ENCODE measurements at places on chromosomes 1 and 21.

DNA sequence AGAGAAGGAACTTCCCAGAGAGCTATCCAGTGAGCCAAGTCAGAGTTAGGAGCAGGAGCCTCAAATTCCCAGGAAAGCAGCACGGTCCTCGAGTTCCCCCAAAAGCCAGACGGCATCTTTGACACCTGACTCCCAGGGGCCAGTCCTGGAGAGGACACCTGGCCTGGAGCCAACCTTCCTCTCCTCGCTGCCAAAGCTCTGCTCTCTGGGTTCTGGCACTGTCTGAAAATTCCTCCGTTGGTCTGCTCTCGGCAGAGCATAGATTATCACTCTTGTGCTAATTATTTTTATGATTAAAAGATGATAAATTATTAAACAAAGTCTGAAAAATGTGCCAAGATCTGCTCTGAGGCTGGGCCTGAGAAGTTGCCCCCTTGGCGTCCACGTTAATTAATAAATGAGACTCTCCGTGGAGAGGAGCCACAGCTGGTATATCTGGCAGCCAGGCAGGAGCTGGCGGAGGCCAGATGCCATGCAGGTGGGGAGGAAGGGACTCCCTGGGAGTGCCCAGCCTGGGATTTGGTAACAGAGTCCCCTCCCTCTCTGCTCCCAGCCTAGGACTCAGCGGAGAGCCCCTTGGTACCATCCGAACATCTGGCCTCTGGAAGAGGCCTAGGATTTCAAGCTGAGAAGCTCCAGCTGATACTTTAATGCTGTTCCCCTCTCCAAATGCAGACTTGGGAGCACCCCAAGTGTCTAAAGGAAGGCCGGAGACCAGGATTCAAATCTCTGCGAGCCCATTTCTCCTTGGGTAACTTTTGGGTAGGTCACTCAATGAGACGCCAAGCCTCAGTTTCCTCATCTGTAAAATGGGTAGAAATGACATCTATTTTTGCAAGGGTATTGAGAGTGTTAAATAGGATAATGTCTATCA, 163.7 kb upstream of the POU3F1 start:
- no peak for DNase-seq

- no peak for DNase-seq
These were observed 19.4 kb downstream of the HSD11B1 start for GRCh38 chr1:209723756-209724693.

DNA sequence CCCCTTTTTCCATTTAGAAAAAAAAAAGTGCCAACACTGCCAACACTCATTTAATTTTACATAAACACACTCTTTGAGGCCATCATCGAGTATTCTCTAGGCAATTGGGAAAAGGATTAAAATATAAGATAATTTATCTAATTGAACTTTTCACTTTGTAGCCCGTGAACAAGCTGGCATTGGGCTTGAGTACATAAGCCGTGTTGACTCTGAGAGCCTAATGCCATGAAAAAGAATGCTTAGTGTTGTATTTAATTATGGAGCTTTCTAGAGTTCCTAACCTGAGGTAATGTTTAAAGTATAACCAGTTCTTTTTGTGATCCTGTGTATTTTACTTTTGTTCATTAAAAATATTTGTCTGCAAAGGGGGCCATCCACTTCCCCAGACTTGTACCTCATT, 193.8 kb downstream of the LYPLAL1 start:
- DNase-seq, result peak; percentile 84

- no peak for DNase-seq
These were observed 53.7 kb downstream of the KCNJ6 start for GRCh38 chr21:37862536-37862935.

GRCh38 chr1:27099135-27099586, 55.8 kb downstream of the SLC9A1 start:
- DNase-seq, result peak; percentile 82

GRCh38 chr1:31704271-31705079, 658 bp upstream of the COL16A1 start:
- DNase-seq, result no peak

DNA sequence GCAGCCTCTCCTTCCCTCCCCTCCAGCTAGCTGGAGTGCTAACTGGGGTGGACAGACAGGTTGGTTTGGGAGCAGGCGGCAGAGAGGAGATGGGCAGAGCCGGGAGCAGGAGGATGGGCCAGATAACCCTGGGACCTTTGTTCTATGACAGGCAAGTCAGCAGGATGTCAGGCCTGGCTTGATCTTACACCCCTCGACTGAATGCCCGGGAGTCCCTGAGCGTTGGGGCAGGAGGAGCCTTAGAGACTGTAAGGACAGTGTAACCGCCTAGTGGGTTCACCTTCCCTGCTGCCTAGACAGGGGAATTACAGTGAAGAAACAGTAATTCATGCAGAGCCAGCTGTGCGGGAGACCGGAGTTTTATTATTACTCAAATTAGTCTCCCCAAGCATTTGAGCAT, 60.2 kb downstream of the MDM4 start:
- no peak for DNase-seq

- no peak for DNase-seq
These were observed 857.0 kb downstream of the LTN1 start for GRCh38 chr21:28135646-28136045.

DNA sequence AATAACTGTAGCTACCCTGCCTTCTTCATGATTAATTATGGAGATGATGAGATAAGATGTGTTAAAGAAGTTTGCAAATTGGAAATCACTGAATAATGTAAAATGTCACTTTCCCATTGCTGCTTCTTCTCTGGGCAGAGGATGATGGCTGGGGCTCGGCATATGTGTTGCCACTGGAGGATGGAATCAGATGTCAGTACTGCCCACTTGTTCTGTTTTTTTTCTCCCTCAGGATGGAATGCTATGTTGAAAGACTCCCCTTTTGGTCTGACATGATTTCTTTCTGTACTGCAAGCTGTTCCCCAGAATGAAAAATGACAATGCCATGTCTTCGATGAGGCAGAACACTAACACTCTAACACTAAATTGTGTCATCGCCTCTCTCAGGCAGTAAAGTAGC, 373.9 kb upstream of the SPAG17 start:
- DNase-seq, result no peak

- no peak for DNase-seq
These were observed 47.3 kb downstream of the EIF4G3 start for GRCh38 chr1:21129407-21129806.

- DNase-seq, result no peak
These were observed 395.4 kb upstream of the ADAMTS5 start for GRCh38 chr21:27362249-27362648.

DNA sequence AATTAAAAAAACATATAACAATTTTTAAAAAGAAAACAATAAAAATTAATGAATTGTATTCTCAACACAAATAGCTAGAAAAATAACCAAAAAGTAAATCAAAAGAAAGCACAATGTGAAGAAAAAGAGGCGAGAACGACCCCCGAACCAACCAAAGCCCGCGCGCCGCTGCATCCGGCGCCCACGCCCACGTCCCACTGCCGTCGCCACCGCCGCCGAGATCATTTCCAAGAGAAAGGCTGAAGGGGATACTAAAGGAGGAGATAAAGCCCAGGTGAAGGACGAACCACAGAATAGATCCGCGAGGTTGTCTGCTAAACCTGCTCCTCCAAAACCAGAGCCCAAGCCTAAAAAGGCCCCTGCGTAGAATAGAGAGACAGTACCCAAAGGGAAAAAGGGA, 11.8 kb upstream of the ABCB10 start:
- no peak for DNase-seq

DNA sequence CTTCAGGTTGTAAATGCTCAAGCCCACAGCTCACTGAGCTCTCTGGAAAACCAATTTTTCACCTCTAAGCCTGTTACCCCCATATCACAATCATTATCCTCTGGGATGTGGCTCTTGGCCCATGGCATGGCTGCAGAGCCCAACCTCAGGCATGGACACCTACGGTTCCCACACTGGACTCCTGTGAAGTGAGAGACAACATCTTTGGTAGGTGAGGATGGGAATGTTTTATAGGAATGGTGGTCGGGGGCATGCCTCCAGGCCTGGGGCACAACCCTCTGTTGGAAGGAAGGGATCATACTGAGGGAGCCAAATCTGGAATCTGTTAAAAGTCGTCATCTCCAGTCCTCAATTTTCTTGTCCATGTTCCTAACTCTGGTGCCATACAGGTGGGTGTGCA, 179.1 kb downstream of the FOXD2 start:
- DNase-seq, result no peak

DNA sequence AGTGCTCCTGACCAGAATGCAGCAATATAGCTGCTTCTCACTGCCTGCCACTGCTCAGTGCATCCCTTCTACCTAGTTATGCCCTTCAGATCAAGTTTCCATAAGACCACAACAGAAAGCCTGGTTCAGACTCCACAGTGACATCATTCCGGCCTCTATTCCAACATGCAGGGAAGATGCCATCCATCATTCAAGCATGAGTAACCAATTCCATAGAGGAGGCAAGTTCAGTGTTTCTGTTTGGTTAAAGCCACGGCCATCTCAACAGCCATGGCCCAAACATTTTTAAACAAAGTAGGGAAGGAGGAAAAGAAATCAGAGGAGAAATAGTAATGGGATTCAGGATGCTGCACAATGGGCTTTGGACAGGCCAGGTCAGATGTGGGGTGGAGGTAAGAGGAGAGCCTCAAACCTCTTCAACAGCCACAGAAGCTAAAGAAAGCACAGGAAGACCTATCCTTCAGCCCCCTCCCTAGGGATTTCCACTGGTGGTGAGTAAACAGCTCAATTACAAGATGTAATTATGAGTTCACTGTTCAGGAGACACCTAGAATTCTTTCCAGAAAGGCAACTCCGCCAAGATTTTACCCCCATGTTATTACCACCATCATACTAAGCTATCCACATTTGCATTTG, 484.9 kb downstream of the SETD4 start:
- DNase-seq, result no peak

- no peak for DNase-seq
These were observed 441.6 kb downstream of the NCAM2 start for GRCh38 chr21:21439761-21440160.

DNA sequence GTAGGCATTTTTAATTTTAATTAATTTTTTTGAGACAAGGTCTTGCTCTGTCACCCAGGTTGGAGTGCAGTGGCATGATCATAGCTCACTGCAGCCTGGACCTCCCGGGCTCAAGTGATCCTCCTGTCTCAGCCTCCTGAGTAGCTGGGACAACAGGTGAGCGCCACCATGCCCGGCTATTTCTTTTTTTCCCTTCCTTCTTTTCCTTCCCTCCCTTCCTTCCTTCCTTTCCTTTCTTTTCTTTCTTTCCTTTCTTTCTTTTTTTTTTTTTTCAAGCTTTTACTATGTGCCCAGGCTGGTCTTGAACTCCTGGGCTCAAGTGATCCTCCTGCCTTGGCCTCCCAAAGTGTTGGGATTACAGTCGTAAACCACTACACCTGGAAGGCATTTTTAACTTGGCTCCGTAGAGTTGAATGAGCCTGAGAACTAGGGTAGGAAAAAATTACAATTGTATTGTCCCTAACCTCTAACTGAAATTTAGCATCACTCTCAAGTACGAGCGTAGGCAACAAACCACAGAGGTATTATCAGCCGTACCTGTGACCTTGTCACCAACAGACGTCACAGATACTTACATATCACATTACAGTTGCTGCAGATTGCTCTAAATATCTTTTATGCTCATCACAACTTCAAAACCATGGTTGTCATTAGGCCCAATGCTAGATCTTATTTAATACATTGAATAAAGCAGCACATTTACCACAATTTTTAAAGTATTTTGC, 8.0 kb downstream of the RUNX3 start:
- DNase-seq, result no peak

GRCh38 chr21:23804866-23805265, 1802.4 kb downstream of the MRPL39 start:
- DNase-seq, result no peak

- no peak for DNase-seq
These were observed 27.1 kb downstream of the CTNNBIP1 start for GRCh38 chr1:9882945-9883303.

GRCh38 chr1:45686015-45686287, 382 bp downstream of the GPBP1L1 start:
- DNase-seq, result no peak

DNA sequence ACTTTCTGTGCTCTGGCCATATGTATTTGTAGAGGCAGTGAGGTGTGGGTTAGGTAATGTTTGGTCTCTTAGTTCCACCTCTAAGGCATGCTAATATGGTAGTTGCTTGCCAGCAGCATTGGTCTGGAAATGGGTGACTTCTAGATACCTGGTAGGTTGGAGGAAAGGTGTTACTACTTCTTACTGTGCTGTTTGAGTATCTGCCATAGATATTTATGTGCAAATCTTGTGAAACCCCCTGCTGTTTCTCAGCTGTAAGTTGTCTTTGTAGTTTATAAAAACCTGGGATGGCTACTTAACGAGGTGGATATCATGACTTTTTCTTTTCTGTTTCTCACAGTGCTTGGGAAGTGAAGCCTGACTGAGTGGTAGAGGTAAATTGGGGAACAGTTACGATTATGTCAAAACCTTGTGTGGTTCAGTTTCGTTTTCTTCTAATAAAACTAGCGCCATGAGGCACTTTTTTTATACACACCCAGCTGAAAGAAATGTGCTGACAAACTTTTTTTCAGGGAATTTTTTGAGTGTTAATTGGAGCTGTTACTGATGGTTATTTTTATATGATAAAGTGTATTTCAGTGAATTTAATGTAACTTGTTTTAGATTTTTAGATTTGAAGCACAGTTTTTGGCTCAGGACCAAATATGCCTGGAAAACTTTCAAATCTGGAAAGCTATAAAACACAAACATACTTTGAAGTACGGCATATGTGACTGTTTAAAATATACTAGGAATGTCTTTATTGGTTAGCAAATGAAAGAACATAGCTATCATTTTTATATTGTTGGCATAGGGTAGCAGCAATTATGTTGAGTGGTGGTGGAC, 42.1 kb downstream of the CAMSAP2 start:
- DNase-seq, result no peak

DNA sequence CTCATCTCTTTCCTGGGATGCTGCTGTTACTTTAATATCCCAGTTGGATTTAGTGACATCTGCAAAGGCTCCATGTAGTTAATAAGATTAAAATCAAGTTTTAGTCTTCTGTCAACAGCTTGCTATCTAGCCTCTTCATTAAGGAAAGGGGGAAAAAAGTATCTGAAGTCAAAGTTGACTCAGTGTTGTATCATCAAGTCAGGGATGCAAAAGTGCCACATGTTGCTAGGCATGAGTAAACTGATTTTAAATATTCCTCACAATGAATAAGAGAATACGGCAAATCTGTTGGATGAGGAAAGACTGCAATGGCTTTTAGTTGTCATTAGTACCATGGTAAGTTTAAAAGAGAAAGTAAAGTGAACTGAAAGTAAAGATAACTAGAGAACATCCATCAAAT, 383.2 kb upstream of the ZRANB2 start:
- DNase-seq, result no peak

- no peak for DNase-seq
These were observed 25.9 kb upstream of the MYOCOS start for GRCh38 chr1:171596119-171596518.

Data from NCI-H1436 treated with DMSO at 0.1 percent for 48 hours (cell line).